Left ventricle myocardium superior (tissue), 1 donor: ENCODE measurements at places on chromosomes 13 and 19. TPM values are rescaled to one million over a fixed set of nuclear protein-coding genes. Genes with fewer than 3 reads are reported as not detected.

PSG11 gene
- not detected for total RNA-seq

ZNF574 gene
- 10.2 TPM for total RNA-seq

GJB2 gene
- 0.42 TPM for total RNA-seq

TPGS1 gene
- 10.5 TPM for total RNA-seq

ADM5 gene
- total RNA-seq = 0.87 TPM

ZNF85 gene
- total RNA-seq = 2.1 TPM

TGFBR3L gene
- total RNA-seq = 11.4 TPM

TUBGCP3 gene
- 16.0 TPM for total RNA-seq

BAX gene
- 22.0 TPM for total RNA-seq

DNA sequence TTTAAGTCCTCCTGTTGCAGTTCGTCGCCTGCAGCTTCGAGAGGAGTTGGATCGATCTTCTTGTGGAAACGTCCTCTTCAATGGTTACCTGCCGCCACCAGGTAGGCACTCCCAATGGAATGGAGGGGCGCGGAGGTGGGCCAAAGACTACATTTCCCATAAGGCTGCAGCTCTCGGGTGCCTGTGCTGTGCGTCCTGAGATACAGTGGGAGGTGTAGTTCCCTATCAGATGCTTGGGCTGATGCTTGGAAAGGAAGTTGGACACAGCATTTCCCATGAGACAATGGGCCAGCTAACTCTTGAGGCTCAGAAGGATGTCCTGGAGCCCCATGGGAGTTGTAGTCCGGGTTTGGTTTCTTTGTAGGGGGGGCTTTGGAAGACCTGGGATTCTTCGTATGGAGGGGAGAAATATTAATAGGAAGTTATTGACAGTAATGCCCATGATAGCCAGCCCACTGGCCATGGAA lies 1.8 kb downstream of the SHKBP1 start:
- DNase-seq = no peak

DNA sequence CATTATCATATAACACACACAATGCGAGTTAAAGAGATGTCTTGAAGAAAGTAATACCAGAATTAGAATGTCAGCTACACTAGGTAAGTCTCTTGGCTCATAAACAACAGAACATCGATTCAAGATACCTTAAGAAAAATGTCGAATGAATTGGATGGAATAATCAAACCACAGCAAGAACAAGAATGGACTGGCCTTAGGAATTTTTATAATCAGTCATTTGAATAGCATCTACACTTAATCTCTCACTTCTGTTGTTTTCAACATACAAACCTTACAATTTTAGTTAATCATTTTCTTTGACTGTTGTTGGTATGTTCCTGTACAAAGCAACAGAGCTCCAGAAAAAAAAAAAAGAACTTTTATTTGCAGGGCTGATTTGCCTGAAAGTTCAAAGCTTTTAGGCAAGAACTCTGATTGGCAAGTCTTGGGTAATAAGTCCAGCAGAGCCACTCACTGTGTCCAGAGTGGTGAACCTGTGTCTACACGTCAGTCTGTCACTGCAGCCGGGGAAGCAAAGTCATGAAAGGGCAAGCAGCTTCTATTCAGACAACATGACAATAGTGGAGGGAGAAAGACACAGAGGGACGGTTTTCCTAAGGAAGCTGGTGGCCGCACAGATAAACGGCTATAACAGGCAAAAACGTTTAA lies 1026.1 kb upstream of the MIR17HG start:
- no peak for DNase-seq

DNA sequence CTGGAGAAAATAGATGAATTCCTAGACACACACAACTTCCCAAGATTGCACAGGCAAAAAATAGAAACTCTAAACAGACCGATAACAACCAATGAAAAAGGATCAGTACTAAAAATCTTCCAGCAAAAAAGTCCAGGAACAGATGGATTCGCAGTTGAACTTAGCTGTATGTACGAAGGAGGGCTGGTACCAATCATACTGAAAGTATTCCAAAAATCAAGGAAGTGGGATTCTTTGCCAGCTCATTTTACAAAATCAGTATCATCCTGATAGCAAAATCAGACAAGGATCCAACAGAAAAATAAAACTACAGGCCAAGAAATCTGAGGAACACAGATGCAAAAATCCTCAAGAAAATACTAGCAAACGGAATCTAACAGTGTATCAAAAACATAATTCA lies 6.5 kb upstream of the LILRB2 start:
- DNase-seq = no peak

DNA sequence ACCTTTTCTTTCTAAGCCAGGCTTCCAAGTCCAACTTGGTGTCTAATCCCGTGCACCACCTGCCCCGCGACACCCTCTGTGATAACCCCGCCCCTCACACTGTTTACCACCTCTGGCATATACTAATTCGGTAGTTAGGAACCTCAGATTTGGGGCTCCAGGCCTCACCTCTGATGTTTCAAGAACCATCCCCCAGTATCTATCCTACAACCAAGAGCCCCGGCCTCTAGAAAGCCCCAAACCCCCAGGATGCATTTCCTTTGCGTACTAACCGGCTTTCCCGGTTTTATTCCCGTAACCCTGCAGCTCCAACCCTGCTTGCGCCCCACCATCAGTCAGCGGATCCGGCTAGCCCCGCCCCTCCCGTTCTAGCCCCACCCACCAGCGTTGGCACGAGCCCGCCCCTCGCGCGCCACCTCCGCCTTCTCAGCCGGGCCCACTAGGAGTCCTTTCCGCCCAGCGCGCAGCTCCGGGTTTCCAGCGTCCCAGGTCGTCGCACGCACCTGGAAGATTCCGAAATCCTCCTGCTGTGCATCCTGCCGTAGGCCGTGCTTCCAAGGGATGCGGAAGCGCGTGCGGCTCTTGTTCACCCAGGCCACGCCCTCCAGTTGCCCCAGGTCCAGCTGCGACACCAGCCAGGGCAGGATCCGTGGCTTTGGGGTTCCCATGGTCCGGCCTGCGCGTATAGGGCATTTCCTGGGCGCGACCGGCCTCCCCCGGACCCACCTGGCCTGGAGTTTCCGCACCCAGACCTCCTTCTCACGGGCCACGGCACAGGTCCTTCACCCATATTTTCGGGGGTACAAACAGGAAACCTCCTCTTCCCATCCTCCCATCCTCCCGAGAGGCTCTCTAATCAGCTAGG lies 1.3 kb downstream of the IRF3 start:
- peak; percentile 93 for DNase-seq

GRCh38 chr13:114129649-114130062 lies 2.8 kb downstream of the RASA3 start:
- no peak for DNase-seq

DNA sequence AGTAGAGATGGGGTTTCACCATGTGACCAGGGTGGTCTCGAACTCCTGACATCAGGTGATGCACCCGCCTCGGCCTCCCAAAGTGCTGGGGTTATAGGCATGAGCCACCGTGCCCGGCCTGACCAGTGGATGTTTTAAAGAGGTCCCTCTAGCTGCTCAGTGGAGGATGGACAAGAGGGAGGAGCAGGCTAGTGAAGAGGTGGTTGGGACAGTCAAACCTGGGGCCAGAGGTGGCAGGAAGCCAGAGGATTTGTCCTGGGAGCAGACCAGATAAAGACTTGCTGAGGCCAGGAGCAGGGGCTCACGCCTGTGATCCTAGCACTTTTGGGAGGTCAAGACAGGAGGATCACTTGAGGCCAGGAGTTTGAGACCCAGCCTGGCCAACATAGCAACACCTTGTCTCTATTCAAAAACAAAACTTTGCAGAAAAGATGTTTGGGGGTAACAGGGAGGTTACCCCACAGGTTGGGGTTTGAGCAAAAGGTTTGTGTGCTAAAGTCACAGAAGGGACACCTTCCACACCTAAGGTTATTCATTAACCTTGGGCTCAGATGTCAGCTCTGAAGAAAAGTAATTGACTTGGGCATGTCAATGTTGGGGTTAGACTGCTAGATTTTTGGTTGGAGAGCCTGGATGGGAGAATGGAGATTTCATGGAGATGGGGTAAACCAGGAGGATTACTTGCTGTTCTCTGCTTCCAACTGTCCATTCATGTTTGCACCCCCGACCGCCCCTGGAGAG lies 9.0 kb downstream of the BCAM start:
- no peak for DNase-seq

- peak; percentile 55 for DNase-seq
Observed at GRCh38 chr13:107650081-107650701, 565.1 kb downstream of the LIG4 start.

- DNase-seq = no peak
Observed at GRCh38 chr19:54670576-54671357, 8.0 kb downstream of the LILRB4 start.

DNA sequence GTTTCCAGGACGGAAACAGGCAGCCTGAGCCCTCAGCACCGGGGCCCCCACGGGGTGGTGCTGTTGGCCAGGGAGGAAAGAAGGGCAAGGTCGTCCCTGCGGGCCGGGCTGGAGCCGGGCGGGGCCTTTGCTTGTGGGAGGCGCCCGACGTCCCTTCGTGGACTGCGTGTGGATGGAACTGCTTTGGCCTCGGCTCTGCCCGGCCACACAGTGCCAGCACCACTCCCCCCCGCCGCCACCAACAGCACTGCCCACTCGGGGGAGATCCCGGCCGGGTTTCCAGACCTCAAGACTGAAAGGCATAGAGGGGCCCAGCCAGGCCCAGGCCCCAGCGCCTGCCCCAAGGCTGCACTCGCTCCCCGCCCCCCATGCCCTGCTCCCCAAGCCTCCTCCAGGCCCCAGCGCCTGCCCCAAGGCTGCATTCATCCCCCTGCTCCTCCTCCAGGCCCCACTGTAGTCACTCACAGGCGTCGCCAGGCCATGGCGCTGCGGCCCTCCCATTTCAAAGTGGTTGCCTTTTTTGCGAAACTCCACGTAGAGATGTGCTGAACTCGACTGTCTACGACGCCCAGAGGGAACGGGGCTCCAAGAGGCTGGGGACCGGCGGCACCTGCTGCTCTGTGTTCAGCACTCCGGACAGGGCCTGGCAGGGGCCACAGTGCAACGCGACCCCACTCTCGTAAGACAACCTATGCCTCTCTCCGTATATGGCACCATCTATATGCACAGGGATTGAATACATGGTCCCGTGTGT lies 22.5 kb downstream of the C13orf46 start:
- peak; percentile 93 for DNase-seq

DNA sequence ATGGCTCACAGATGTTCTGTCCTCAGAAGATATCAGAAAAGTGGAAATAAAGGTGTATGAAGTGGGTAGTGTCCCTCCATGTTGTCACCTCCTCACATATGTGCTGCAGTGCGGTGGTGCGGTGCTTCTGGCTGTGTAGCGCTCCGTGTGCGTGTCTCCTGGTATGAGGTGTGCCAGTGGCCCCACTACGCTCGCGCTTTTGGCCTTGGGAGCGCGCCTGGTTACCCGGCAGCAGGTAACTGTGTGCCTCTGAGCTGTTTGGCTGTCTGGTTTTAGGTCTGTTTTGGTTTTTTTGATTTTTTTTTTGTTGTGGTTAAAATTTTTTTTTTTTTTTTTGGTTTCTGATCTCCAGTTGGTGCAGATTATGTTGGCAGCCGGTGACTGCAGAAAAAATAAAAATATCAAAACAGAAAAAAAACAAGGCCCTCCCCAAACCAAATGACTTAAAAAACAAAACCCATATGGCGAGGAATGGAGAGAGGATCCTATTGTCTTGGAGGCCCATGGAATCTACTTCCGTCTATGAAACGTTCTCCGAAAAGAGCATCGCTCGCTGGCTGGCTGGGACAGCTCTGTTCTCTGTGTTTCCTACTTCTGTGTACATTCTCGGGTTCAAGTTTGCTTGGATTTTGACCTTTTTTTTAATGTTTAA lies 7.9 kb downstream of the HNRNPL start:
- DNase-seq = no peak

DNA sequence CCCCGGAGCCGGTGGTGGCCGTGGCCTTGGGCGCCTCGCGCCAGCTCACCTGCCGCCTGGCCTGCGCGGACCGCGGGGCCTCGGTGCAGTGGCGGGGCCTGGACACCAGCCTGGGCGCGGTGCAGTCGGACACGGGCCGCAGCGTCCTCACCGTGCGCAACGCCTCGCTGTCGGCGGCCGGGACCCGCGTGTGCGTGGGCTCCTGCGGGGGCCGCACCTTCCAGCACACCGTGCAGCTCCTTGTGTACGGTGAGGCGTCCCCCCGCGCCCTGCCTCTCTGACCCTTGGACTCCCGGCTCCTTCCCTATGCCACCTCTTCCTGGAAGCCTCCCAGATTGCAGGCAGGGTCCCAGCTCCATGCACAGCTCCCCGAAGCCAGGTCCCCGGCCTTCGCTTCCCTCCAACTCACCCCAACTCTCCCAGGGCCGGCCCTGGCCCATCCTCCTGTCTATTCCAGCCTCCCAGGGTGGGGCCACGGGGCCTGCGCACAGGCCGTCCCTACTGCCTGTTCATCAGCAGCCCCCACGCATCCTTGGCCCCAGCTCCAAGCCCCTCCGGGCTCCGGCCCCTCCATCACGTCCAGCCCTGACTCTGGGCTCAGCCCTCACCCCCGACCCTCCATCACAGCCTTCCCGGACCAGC lies 1.7 kb downstream of the MADCAM1 start:
- no peak for DNase-seq

DNA sequence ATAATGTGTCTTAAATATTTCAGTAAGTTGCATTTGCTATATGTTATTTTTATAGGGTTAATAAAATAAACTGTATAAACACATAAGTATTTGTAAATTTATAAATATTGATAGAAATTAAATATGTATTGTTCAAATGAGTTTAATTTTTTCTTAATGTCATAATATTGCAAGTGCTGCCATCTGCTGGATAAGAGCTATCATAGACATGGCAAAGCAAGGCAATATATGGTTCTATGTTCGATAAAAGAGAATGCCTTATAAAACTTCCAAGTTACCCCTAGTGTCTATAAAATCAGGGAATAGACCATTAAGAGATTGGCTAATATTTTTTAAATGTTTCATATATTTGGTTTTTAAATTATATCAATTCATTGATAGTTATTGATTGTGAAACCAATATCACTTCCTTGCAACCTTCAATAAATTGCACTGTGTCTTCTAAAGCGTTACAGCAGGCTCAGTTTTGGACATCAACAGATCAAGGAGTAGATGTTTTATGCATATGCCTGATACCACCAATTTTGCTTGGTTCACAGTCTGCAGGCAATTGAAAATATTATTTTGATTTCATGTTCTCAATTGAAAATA lies 29.0 kb upstream of the SLITRK6 start:
- no peak for DNase-seq

GRCh38 chr19:39843919-39844793 lies 2.0 kb downstream of the FBL start:
- DNase-seq = no peak

- no peak for DNase-seq
Observed at GRCh38 chr19:3949997-3950859, 17.4 kb downstream of the NMRK2 start.

DNA sequence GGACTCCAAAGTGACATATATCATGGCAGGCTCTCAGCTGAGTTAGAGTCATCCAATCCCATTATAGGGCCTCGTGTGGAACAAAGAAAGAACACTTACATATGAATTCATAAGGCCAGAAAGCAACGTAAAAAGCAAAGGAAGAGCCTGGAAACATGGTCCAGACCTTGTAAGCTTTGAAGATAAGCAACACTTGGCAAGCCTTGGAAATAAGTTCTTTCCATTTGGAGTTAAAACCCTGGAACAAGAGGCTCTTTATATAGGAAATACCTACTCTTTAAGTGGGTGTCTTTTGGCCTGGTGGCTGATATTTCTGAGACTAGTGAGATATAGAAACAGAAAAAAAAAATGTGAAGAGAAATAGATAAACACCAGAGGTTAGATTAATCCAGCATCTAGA lies 49.4 kb downstream of the ZAR1L start:
- DNase-seq = no peak

GRCh38 chr13:110815471-110816204 lies 99.2 kb downstream of the ANKRD10 start:
- no peak for DNase-seq
